ENCODE measurements at places on chromosomes 12 and 14.

DNA sequence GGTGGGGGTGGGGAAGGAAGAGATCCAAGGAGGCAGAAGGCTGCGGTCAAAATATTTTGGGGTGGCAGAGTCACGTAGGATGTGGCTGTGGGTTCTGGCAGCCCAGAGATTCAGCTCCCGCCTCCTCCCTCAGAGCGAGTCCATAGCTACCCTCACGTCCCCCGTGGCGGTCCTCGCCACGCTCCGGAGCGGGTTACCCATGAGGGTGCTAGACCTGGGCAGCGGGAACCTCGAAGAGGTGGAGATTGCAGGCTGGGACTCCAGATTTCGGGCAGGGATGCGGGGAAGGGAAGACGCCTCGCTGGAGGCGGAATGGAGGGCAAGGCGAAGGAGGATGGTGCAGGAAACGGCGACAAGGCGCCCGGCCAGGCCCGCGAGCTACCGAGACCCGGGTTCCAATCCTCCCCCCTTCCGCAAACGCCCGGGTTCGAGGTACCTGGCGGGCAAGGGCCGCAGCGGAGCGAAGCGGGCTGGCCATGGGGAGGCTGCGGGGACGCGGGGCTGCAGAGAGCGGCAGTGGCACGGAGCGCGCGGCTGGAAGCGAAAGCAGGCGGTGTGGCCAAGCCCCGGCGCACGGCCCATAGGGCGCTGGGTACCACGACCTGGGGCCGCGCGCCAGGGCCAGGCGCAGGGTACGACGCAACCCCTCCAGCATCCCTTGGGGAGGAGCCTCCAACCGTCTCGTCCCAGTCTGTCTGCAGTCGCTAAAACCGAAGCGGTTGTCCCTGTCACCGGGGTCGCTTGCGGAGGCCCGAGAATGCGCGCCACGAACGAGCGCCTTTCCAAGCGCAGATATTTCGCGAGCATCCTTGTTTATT is 46.2 kb downstream of the BCAT1 start:
- DNase-seq, result peak; percentile 37

DNA sequence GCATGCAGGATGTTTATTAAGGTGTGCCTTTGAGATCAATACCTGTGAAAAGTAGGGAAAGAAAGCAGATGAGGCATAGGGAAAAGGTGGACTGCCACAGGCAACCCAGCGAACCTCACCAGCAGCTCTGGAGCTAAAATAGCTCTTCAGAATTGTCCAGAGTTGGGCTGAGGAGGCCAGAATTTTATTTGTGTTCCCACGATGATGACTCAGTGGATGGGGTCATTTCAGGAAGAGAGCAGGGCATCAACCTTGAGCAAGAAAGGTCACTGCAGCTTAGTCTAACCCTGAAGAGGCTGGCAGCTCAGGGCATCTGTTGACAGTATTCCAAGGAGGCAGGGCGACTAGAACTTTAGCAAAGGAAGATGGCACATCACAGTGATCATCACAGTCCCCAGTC is 696.1 kb downstream of the DIO2 start:
- peak; percentile 41 for DNase-seq

GRCh38 chr14:96894966-96895365 is 97.8 kb downstream of the VRK1 start:
- DNase-seq, result peak; percentile 37

GRCh38 chr12:57459750-57460467 is at the start of gene GLI1:
GLI1 (plus strand) TSS chr12:57459785; CDS start chr12:57463692, 3,907 bp downstream.
- DNase-seq, result peak; percentile 39

DNA sequence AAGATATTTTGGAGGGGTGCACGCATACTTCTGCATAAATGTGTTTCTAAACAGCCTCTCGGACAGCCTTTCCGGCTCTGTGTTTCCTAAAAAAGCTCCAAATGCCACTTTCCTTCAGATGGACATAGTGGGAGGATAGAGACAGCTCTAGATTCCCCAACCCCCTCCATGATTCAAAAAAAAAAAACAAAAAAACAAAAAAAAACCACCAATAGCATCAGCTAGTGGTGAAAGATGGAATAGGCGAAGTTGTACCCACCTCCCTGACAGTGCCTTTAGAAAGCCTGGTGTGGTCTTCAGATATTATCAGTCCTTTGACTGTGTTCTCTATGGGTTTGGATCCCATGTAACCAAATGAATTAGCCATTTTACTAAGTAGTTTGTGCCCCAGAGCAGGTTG is 94.1 kb downstream of the PHETA1 start:
- DNase-seq, result peak; percentile 20

DNA sequence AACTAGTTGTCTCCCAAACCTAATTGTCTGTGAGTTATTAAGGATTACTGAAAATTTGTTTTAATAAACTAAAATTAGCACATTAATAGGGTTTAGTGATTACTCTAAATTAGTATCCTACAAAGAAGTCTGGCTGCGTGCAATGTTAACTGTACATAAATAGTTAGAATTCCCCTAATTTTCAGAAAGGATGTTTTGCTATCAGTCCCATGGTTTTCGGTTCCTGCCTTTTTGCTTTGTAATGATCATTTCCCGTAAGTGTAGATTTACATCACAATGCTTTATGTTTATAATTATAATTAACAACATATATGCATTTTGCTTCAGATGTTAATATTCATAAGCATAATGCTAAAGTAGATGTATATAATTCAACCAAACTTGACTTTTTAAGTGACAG is 19.8 kb upstream of the LYZ start:
- DNase-seq, result no peak

- DNase-seq, result no peak
Measured at GRCh38 chr14:93276031-93276716, 56.7 kb downstream of the BTBD7 start.
